ENCODE measurements at places on chromosomes 16 and 17.

GRCh38 chr17:77836557-77837041 is 121.9 kb upstream of the TNRC6C start:
- DNase-seq: no peak

- DNase-seq: peak; percentile 57
Measured at GRCh38 chr17:77465358-77466041, 324.7 kb downstream of the SEC14L1 start.

GRCh38 chr17:77002103-77003045 is 134.2 kb downstream of the MGAT5B start:
- DNase-seq: no peak

DNA sequence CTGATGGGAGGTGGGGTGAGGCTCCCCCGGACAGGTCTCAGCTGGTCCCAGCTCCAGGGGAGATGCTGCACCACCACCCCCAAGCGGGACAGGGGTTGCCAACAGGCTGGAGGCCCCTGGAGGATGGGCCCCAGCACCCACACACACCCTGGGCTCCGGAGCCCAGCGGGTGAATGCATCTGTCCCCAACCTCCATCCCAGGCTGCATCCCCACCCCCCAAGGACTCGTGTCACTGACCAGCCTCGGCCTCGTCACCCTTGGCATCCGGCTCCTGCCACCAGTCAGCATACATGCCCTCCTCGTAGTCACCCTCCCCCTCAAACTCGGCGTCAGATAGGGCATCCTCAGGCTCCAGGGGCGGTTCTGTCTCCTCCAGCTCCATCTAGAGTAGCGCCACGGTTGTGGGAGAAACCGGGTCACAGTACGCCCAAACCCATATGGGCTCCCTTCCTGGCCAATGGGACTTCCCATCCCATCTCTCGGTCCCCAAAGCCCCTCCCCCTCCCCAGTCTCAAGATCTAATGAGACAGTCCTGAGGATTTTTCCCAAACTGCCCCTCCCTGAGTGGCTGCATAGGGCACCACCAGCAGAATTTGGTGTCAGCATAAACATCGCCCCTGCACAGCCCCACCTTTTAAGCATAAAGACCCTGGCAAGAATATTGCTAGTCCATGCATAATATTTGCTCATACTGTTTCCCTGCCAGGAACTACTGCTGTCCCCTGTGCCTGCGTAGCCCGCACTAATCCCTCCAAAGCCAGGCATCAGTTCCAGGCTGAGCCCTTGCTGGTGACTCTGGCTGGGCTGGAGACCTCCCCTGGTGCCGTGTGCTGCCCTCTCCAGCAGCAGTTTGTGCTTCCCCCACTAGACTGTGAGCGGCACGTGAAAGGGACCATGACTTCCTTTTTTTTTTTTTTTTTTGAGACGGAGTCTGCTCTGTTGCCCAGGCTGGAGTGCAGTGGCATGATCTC is 8.4 kb downstream of the P3H4 start:
- no peak for DNase-seq

DNA sequence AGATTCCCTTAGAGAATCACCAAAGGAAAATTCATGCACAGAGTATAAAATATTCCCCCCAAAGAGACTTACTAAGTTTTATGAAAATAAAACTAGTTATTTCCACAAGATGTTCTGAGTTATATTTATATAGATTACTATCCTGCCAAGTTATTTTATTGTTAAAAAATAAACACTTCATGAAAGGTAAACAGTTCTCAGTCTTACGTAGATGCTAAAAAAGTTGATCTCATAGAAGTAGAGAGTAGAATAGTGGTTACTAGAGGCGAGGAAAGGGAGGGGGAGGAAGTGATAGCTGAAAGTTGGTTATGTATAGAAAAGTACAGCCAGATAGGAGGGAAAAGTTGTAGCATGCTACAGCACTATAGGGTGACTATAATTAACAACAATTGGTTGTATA is 65.2 kb downstream of the USP32 start:
- DNase-seq: no peak

DNA sequence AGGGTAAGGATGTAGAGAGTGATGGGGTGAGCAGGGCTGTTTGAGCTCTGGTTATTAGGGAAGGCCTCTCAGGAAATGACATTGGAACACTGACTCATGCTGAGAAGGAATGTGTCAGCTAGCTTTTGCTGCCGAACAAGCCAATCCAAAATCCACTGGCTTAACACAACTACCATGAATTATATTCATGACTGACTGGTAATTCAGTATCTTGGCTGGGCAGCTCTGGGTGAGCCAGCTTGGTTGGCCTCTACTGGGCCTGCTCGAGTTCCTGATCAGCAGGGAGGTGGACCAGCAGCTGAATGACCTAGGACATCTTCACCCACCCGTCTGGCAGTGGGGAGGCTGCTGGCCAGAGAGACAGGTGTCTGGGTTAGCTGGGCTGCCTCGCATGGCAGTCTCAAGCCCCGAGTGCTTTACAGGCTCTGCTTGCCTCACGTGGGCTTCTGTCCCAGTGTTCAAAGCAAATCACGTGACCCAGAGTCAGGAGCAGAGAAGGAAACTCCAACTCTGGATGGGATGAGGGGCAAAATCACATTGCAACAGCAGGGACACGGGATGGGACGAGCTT is 209.4 kb downstream of the KATNIP start:
- no peak for DNase-seq

DNA sequence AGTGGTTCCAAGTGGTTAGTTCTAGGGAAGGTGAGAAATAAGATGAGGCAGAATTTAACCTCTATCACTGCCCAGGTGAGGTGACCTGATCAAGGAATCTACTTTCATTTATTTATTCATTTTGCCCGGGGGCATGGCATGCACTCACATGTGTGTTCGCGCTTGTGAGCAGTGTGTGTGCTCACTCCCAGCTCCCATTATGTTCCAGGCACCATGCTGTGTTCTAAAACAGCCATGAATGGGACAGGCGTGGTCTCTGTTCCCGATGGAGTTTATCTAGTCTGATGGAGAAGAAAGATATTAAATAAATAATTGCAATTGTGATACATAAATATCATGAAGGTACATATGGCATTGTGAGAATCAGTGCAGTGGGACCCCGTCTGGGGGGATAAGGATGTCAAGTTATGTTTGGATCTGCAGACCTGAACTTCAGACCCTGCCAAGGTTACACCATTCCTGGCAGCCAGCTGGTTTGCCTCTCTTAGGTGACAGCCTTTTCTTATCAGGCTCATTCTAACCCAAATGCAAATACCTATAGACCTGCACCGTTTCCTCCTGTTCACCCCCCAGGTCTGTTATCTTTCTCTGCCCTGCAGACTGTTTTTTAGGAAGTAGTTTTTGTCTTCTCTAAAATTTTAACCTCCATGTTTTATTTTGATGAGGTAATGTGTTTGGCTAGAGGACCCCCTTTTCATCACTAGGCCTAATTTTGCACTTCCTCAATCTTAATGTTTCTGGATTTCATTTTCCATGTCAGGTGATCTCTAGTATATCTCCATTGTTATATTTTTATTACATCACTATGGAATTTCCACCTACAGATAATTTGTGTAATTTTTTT is 11.8 kb downstream of the CYB5B start:
- DNase-seq: no peak

DNA sequence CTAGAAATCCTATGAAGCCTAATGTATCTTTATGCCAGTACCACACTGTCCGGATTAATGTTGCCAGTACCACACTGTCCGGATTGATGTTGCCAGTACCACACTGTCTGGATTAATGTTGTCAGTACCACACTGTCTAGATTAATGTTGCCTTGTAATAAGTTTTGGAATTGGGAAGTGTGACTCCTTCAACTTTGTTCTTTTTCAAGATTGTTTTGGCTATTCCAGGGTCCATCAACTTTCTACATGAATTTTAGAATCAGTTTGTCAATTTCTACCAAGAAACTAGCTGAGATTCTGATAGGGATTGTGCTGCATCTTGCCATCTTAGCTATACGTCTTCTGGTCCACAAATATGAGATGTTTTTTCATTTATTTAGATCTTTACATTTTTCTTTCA is 68.7 kb downstream of the TBX4 start:
- no peak for DNase-seq

- DNase-seq: no peak
Measured at GRCh38 chr16:27740496-27741201, 190.7 kb downstream of the KATNIP start.

DNA sequence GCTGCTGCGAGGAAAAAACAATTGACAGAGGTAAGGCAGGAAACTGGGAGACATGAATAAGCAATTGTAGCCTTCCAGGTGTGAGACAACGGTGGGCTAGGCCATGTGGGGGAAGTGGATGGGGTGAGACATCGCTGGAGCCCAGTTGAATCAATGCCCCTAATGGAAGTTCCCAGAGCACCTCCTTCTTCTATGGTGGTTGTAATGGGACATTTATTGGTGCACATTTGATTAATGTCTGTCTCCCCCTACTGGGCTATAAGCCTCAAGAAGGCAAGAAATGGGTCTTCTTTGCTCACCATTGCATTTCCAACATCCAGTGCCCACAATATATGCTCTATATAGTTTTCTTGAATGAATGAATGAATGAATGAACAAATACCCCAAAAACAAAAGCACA is 22.7 kb upstream of the CD300E start:
- no peak for DNase-seq

GRCh38 chr17:7011942-7012254 is 526 bp upstream of the RNASEK start:
- no peak for DNase-seq

DNA sequence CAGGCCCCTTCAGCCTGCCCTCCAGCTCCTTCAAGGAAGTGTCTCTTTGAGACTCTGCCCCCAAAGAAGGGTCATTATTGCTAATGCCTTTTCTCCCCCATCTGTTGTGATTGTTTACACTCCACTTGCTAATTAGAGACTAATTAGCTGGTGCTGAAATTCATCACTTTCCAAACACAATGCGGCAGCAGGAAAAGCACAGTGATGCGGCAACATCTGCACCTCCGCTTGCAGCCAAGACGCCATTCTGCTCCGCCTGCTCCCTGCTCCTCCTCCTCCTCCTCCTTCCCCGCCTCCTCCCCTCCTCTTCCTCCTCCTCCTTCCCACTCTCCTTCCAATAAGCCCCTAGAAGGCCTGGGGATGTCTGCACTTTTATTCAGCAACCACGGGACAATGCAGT is 110.5 kb downstream of the SDK2 start:
- no peak for DNase-seq

GRCh38 chr16:27381974-27382855 is 19.8 kb upstream of the IL21R start:
- no peak for DNase-seq

DNA sequence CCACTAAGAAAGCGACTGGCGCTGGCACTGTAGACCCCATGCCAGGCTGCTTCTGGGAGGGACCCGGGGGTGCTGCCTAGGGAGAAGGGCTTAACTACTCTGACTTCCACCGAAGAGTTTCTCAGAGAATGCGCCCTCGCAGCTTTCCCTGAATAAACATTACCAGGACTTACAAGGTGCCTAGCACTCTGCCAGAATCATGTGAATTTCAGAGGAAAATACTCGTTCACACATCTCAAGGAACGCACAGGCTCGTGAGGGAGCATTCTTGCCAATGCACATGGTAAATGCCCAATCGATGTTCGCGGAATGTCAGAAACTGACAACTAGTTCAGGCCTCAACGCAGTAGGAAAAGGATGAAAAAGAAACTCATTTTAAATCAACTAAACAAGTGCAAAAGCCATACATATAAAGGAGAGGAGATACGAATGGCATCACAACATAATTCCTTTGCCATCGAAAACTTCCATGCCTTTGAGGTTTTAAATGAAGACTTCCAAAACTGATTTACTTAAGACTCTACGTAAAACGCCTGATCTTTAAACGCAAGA is 999 bp downstream of the CMC2 start:
- no peak for DNase-seq

DNA sequence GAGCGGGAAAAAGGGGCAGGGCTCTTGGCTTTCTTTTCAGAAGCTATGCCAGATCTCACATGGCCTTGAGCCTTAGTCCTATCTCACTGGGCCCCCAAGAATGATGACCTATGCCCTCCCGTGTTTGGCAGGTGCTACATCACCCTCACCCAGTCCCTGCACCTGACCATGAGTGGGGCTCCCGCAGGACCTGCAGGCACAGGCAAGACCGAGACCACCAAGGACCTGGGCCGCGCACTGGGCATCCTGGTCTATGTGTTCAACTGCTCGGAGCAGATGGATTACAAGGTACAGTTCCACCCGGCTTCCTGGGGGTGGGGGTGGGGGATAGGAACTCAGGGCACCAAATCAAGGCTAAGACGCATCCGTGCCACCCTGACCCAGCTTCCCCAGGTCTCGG is 120.9 kb downstream of the DNAH9 start:
- DNase-seq: no peak

- no peak for DNase-seq
Measured at GRCh38 chr16:23929856-23930255, 94.1 kb downstream of the PRKCB start.

DNA sequence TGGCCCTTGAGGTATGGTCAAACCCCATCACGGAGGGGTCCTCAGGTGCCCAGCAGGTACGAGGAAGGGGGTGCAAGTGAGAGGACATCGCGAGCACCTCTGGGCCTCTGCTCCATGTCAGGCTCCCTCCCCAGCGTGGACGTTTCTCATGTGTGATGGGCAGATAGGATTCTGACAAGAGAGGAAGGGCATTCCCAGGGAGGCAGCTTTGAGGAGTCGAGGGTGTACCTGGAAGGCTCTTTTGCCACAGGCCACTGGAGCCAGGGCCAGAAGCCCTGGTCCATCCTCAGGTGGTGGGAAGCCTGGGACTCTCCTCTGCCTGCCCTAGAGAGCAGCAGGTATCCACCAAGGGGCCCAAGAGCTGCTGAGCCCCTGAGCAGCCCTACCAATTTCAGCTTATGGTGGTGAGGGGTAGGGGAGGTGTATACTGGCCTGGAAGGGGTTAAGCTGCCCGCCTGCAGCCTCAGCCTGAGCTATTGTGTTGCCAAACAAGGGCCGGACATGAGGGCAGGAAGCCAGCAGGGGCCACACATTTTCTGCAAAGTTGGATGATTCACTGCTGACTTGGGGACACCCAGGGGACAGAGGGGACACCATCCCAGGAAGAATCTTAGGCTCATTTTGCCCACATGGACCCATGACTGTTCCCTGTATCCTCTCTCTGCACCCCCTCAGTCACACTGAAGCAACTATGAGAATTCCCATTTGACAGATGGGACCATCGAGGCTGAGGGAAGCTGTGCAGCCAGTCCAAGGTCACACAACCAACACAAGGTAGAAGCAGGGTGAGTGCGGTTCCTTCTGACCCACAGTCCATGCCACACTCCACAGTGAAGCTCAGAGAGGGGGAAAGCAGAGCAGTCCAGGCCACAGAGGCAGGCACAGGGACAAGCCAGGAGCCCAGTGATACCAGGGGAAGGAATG is 1.7 kb downstream of the CDH5 start:
- no peak for DNase-seq

DNA sequence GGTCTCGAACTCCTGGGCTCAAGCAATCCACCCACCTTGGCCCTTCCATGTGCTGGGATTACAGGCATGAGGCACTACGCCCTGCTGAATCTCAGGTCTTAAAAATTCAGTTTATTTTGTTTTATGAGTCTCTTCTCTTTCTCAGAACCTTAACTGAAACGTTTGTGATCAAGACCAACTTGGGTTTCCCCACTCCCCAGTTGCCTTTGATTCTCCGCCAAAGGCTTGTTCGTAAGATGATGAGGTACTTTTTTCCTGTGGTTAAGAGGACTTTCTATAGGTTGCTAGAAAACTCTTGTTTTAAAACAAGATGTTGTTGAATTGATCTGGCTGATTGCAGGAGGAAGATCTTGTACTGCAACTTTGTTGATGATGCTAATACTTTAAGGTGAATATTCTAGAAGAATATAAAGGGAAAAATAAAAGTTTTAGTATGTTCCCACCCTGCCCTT is 11.7 kb downstream of the ABCC1 start:
- DNase-seq: peak; percentile 39

Measured in stimulated activated CD4-positive, alpha-beta T cell treated with anti-CD3 and anti-CD28 coated beads, Interleukin-1b, Interleukin-23, amount 100 ng/mL, for 1 hour (primary cell).